ENCODE measurements at places on chromosomes 1 and 21.

DNA sequence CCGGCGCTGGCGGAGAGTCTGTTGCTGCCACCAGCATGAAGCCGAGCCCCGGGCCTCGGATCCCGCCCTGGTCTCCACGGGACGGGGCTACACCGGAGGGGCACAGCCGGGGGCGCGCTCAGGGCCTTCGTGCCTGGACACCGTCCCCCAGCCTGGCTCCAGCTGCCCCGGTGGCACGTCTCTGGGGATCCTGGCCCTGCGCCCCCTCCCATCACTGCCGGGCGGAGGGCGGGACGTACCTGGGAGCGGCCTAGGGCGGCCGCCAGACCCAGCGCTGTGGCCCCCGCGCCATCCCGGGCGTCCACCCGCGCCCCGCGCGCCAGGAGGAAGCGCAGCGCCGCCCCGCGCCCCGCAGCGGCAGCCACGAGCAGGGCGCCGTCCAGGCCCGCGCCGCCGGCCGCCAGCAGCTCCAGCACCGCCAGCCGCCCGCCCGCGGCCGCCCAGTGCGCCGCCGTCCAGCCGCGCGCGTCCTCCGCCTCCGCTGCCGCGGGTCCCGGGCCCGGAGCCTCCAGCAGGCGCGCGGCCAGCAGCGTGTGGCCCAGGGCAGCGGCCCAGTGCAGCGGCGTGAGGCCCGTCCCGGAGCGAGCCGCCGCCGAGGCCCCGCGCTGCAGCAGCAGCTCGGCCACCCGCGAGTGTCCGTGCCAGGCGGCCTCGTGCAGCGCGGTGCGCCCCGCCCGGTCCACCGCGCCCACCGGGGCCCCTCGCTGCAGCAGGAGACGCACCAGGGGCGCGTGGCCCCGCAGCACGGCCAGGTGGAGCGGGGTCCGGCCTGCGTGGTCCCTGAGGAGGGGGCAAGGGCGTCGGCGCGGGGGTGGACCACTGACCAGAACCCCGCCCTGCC lies 1.0 kb downstream of the ANKRD65 start:
- DNase-seq = peak; percentile 40

GRCh38 chr1:172966844-172967540 lies 83.7 kb downstream of the TNFSF18 start:
- DNase-seq = no peak

GRCh38 chr1:185408700-185409270 lies 91.7 kb upstream of the IVNS1ABP start:
- DNase-seq = no peak

- DNase-seq = no peak
Observed at GRCh38 chr1:101959456-101959855, 37.3 kb downstream of the OLFM3 start.

GRCh38 chr1:204323887-204324286 lies 35.8 kb downstream of the PLEKHA6 start:
- DNase-seq = no peak

DNA sequence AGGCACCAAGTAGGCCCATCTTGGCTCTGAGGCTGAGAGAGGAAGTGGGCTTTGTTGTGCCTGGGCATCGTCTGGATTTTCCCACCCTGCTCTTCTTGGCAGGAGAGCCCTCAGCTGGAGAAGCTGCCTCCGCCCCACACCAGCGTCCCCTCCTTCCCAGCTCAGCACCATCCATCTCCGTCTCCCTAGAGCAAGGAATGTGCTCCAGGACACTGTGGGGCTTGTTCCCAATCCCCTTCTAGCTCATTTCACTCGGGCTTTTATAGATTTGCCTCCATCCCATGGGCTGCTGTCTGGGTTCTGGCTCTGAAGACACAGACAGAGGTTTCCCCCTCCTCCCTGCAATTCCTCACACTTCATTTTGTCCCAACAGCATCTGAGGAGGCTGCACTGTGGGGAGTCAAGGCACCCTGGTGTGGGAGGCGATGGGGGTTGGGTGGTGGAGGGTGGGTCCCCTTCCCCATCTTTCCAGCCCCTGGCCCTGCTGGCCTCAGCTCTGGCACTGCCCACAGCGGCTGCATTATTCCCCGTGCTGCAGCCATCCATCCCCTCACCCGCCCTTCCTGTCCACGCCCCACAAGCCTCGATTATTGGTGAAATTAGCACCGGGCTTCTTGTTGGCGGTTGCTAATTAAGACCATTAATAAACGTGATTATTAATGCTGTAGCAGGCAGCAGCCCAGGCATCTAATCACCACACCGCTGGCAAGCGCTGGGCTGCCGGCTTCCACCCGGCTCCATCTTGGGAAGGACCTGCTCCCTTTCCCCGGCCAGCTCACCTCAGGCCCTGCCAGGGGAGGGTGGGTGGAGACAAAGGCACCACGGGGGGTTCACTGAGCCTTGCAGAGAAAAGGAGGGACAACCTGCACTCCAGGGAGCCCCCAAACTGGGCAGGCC lies 21.7 kb downstream of the RHBG start:
- DNase-seq = no peak

DNA sequence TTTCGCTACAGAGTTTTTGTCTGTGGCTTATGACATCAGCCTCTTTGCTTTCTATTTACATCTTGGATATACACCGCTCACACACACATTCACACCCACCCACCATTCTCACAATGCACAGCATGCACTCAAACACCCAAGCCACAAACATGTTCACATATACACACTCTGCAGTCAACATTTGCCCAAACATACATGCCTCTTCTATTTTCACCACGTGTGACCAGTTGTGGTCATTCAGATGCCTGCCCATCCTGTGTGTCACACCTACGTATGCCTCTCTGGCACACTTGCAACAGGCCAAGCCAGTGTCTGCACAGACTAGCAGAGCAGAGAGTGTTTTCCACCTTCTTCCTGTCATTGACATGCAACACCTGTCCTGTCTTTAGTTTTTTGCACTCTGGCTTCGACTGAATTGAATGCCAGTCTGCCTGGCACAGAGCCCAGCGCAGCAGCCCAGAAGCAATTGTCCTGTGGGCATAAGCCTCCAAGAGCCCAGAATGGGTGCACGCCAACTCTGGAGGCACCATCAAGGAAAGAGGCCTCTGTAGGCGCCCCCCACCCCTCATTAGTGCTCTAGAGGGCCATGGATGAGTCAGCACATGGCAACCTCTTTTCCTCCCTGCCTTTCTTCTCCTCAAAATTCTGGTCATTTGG lies 37.7 kb upstream of the LRRN2 start:
- DNase-seq = no peak

- DNase-seq = peak; percentile 54
Observed at GRCh38 chr1:153540394-153541361, at the start of gene S100A5. Gene S100A5, minus strand, starts transcription at chr1:153540934. Its CDS starts 743 bp downstream, at chr1:153540191.

DNA sequence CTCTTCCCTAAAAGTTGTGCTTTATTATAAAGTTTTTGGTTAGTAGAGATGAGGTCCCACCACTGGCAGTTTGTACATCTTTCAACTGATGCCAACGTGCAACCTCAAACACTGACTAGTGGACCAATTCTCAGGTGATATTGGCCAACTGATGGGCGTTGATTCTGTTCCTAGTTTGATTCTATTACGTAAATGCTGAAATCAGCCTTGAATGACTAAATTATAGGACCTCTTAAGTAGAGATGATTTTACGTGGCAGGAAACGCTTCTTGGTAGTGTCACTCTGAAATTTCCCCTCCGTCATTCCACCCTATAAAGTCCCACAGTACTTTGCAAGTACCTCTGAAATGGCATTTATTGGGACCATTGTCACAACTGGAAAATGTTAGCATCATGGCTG lies 8.8 kb upstream of the FNDC7 start:
- DNase-seq = no peak

GRCh38 chr1:46757247-46757955 lies 38.5 kb upstream of the EFCAB14 start:
- no peak for DNase-seq

DNA sequence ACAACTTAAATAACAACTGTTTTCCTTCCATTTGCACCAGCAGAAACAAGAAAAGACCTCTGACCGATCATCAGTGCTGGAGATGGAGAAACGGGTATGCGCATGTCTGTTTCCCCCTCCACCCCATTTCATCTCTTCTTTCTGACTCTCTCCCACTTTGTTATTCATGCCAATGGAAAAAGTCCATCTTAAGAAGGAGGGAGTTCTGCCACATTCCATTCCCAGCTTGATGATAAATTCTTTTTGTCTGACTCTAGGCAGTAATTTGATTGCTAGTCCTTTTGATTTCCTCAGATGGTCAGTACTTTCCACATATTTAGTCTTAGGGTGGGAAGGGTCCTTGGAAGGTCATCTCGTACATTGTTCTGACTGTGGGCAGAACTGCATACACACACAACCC lies 142.5 kb downstream of the SYT2 start:
- DNase-seq = no peak

- DNase-seq = peak; percentile 86
Observed at GRCh38 chr1:16055613-16056520, 12.3 kb downstream of the CLCNKB start.

DNA sequence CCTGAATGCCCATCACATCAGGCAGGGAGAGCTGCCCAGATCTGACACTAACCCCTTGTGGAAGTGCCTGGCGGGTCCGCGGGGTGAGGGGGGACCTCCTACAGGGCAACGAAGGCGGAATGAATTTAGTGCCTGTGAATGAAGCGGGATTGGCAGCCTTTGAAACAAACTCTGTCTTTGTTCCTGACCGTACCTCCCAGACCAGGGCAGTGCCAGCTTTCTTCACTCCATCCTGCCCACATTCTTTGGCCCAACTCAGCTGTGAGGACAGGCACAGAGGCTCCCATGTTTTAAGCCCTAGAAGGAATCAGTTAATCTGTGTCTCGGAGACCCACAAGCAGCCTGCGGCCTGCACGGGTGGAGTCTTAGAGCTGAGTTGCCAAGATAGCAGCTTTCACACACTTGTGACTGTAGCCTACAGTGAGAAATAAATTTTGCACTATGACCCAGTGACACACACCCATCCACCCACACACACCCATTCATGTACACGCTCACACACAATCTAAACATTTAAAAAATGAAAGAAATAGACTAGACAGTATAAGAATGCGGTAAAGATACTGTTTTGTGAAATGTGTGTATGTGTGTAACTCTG lies 60.1 kb upstream of the USP24 start:
- no peak for DNase-seq

- no peak for DNase-seq
Observed at GRCh38 chr1:107787299-107787698, 177.7 kb downstream of the VAV3 start.

GRCh38 chr1:5908461-5909375 lies 83.5 kb downstream of the NPHP4 start:
- DNase-seq = no peak

DNA sequence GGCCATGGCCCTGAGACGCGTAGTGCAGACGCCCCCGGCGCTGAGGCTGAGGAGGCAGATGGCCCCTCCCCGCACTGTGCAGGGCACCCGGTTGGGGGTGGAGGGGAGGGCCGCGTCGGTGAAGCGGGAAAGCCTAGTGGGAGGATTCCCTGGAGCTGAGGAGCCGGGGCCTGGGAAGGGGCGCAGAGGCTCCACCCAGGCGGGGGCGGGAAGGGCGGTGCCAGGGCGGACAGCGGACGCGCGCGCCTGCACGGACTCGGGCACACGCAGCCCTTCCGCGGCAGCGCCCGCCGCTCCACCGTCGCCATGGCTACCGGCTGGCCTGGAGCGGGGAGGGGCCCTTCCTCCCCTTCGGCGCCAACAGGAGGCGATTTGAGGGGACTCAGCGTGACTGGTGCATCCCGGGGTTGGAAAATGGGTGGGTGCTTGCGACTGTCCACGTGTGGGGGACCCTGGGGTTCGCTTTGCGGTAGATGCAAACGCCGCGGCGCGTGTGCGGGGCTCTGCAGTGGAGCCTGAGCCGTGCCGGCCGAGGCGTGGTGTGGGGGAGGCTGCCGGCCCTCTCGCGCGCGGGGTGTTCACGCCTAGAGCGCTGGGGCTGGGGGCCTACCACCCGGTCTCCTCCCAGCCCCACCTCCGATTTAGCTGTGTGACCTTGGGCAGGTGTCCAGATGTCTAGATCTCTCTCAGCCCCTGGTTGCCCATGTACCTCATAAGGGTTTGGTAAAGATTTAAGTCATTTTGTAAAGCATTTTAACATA lies 35.1 kb downstream of the PTPRF start:
- peak; percentile 28 for DNase-seq

All from activated T-cell treated with anti-CD3 and anti-CD28 coated beads, Interleukin-2, amount 50 U/mL, for 1 hour (primary cell).